Lower lobe of right lung (tissue), 2 donors: ENCODE measurements at places on chromosomes 3 and 15. TPM values are rescaled to one million over a fixed set of nuclear protein-coding genes. Genes with fewer than 3 reads are reported as not detected.

The SEMA6D gene
- total RNA-seq: 10.2 TPM

GRCh38 chr3:48708481-48708889, 8.5 kb downstream of the IP6K2 start:
- DNase-seq: no peak

DNA sequence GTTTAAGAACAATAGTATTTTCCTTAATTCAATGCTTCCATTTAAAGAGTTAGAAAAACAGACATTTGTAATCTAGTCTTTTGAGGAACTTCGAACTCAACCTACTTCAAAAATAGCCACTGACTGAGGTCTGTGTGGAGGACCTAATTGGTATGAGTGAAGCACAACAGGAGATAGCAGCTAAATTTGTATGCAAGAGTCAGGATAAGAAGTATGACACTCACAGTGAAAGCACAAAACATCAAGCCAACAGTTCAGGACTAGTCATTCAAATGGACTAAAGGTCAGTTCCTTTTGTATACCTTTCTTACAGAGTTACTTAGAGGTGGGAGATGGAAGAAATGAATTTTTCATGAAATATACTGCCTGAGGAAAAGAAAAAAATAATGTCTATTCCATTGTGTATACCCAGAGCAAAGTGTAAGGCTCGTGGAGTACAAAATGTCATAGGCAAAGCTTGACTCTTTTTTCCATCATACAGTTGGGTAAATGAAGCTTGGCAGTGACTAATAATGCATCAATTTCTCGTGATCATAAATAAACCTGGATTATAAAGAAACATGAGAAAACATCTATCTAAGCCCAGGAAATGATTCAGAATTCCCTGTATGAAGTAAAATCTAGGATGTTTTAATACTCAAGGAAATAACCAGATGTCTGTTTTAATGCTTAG, 1005.2 kb upstream of the CADM2 start:
- no peak for DNase-seq

DNA sequence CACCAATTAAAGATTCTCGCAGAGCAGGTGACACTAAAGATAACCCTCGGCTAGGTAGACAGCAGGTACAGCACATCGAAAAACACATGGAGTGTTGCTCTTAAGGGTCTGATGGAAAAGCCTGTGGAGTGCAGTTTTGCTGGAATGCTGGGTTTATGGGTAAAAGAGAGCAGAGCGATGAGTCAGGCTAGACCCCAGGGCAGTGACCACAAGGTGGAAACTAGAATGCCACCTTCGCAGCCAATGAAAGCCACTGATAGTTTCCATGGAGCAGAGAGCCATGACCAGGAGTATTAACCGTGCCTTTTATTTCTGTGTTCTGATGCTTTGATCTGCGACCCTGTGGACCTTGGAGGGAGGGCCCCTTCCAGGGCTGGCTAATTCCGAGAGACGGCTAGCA, 149.8 kb downstream of the GABRB3 start:
- no peak for DNase-seq

GRCh38 chr15:80722811-80723210, 27.7 kb downstream of the ABHD17C start:
- no peak for DNase-seq

GRCh38 chr3:132517311-132517710, 79.8 kb upstream of the ACKR4 start:
- no peak for DNase-seq

GRCh38 chr15:60830479-60830878, 351.5 kb upstream of the ICE2 start:
- DNase-seq: no peak

DNA sequence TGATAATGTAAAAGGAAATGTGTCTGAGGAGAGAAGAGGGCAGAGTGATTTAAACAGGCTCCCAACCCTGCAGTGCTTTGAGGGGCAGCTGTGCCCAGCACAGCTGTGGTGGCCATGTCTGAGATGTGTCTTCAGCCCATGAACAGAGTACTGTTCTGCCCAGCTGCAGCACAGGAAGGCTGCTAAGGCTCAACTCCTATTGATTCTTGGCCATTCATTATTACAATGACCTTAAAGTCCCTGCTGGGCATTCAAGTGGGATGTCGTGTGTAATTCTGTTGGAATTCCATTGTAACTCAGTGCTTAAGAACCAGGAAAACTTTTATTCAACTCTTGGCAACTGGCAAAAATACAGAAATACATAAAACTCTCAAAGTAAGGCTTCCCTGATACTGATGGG, 229.3 kb downstream of the MCTP2 start:
- no peak for DNase-seq

DNA sequence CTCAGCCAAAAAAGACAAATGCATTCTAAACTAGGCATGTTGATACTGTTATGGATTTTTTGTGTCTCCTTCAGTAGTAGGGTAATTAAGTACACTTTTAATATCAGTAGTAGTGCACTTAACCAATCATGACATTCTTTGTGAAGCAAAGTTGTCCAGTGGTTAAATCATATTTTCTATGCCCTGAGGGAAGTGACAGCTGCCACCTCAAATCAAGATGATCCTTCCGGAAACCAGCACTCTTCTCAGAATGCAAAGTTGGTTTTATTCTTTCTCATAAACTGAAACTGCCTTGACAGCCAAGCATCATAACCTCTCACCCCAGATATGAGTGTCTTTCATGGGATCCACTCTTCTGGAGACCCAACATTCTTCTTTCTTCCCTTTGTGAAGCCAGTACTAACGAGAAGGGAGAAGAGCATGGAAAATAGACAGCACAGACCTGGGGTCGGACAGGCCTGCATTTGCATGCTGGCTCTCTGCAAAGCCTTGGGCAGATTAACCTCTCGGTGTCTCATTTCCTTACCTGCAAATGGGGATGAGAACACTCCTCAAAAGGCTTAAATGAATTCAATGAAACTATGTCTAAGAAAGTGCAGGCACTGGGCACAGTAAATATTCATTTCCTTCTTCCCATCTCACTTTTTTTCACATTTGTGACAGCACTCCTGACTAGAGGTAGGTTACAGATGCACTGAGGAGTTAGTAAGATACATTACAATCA, 13.2 kb downstream of the AAGAB start:
- no peak for DNase-seq

DNA sequence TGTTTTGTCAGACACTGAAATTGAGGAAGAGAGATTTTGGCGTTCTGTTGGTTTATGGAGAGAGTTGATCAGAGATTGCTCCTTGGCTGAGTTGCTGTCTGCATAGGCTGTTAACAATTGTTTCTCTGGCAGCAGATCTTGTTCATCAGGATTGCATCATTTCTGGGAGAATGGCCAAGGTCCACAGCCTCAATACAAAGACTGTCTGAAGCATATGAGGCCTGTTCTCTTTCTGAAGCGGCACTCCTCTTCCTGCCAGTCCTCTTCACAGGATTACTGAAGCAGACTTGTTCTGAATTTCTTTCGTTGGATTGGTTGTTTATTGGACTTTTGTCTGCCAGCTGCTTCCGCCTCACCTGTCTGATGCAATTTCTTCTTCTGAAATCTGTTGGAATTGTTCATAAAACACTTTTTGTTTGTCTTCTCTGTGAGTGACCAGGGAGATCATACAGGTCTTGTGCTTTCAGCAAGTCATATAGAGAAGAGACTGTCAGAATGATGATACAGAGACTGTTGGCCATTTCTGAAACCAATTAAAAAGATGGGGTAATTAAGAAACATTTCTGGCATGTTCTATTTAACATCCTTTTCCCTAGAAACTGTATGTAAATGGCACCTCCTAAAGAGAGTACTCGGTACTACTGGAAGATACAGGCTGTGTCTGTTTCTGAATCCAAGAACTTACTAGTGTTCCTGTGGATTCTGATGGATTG, 25.5 kb downstream of the SETD5 start:
- DNase-seq: peak; percentile 52

- DNase-seq: no peak
Measured at GRCh38 chr3:115697263-115698053, 74.1 kb downstream of the GAP43 start.

- DNase-seq: no peak
Measured at GRCh38 chr3:125310623-125311081, 64.5 kb downstream of the ZNF148 start.
